CD4-positive, CD25-positive, alpha-beta regulatory T cell (primary cell): ENCODE measurements at places on chromosomes 6 and 20. TPM values are rescaled to one million over a fixed set of nuclear protein-coding genes. Genes with fewer than 3 reads are reported as not detected.

GRCh38 chr20:47865912-47866311 lies 80.6 kb upstream of the SULF2 start:
- no peak for DNase-seq

GRCh38 chr6:35064757-35065440 lies 76.2 kb downstream of the TCP11 start:
- no peak for DNase-seq

- DNase-seq = no peak
These were observed 69.4 kb downstream of the PSMG4 start for GRCh38 chr6:3328145-3328544.

- peak; percentile 51 for DNase-seq
These were observed 56.5 kb downstream of the CD40 start for GRCh38 chr20:46174469-46175126.

GRCh38 chr6:150464966-150465365 lies 96.2 kb downstream of the IYD start:
- DNase-seq = no peak

DNA sequence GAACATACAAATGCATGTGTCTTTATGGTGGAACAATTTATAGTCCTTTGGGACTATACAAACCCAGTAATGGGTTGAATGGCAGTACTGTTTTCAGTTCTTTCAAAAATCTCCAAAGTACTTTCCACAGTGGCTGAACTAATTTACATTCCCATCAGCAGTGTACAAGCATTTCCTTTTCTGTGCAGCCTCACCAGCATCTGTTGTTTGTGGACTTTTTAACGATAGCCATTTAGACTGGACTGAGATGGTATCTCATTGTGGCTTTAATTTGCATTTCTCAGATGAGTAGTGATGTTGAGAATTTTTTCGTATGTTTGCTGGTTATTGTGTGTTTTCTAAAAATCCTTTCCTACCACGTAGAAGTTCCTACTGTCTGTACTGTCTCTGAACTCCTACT lies 327.2 kb upstream of the ZFP64 start:
- DNase-seq = no peak

GRCh38 chr6:100459592-100460184 lies 5.0 kb downstream of the SIM1 start:
- DNase-seq = no peak

KCNK15 gene
- not detected for total RNA-seq

DNA sequence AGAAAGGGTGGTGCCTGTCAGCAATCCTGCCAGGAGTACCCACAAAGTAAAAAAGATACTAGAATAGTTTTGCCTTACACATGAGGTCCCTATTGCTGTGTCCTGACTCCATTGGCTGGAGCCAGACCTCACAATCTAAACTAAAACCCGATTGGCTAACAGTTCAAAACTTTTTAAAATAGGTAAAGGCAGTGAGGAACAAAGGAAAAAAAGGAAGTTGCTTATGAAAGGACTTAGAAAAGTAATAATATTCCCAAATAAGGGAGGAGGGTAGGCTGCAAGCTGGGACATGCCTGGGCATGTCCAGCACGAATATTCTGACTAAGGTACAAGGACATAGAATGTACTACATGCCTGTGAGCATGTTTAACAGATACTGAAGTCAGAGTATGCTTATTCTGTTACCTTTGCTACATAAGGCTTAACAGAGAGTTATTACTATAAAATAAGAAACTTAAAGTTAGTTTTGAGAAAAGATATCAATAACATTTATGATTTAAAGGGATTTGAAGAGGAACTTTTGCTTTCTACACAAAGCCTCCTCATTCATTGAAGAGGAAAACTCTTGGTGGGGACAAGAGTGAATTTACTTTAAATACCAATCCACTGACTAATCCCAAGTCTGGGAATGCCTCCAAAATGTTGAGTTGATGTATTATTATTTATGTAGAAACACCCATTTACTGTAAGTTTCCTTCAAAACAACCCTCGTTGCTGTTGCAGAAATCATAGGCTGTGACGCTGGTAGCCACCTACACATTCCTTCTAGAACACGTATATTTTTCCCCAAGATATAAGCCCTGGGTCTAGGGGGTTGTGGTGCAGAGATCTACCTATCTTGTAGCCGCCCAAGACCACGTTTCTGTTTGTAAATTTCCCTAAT lies 8.2 kb upstream of the MTHFD1L start:
- no peak for DNase-seq

BACH2 gene
- 51.3 TPM for total RNA-seq

GRCh38 chr6:34526241-34526972 lies 29.7 kb downstream of the SPDEF start:
- no peak for DNase-seq

GRCh38 chr6:6810727-6811126 lies 222.2 kb downstream of the LY86 start:
- DNase-seq = no peak

TFAP2A gene
- total RNA-seq = not detected

- no peak for DNase-seq
These were observed 36.2 kb upstream of the RGS17 start for GRCh38 chr6:153167061-153167891.

BLCAP gene
- total RNA-seq = 67.8 TPM

- no peak for DNase-seq
These were observed 50.7 kb downstream of the STK35 start for GRCh38 chr20:2152317-2152716.

CDH26 gene
- total RNA-seq = 1.0 TPM
